Activated T-cell treated with anti-CD3 and anti-CD28 coated beads for 1 hour (primary cell): ENCODE measurements at places on chromosomes 2 and 18.

DNA sequence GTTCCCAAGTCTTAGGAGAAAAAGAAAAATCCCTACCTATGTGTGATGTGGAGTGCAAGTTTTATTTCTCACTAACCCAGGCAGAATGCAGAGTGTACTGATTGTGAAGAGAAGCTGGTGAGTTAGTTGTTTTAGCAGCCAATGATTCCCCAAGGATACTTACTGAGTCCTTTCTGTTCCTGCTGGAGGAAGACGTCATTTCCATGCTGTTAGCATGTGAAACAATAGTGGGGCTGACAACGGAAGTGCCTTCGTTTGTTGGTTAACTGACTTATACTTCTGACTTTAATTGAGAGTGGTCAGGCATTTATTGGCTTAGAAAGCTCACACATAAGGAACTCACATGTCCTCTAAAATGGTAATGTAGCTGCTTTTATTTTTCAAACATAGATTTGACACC lies 180.6 kb downstream of the MC4R start:
- no peak for DNase-seq

DNA sequence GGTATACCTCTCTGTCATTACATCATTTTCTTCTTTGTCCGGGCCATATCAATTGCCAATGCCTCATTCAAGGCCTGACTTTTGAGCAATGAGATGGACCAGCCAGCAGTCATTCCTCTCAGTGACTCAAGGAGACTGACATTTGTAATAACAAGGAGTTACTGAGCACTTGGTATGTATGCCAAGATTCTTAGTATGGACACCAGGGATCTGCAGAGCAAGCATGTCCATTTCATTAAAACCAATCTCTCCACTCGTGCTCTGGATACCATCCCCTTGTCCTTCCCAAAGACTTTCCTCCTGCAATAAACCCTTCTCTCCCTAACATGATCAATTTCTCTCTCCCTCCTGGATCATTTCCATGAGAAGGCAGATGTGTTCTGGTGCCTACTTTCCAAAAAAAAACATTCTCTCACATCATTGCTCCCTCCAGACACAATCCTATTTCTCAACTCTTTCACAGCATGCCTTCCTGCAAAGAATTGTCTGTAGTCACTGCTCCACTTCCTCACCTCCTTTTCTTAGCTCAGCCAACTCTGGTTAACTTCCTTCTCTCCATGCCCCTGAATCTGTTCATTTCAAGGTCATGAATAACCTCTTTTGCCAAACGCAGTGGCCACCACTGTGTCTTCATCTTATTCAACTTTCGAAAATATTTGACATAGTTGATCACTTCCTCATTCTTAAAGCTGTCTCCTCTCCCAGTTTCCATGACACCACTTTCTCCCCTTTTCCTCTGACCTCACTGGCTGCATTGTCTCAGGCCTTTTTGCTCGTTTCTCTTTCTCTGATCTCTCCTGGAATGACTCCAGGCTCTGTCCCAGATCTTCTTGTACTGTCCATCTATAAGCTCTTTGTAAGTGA lies 102.8 kb upstream of the CYP1B1 start:
- DNase-seq: no peak

DNA sequence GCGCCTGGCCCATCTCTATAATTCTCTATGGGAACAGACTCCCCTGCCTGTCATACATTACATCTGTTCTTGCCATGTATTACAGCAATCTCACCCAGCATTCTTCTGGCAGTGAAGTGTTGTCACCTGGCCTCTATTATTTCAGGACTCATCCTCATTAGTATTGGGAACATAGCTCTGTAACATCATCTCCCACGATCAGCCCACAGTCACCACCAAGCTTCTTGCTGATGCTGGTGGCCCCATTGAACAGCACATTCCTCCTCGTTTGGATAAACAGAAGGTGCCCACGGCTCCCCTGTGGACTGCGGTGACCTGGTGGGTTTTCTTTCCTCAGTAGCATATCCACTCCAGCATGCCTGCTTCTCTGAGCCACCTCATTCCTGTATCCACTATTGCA lies 21.5 kb downstream of the CHCHD5 start:
- no peak for DNase-seq

DNA sequence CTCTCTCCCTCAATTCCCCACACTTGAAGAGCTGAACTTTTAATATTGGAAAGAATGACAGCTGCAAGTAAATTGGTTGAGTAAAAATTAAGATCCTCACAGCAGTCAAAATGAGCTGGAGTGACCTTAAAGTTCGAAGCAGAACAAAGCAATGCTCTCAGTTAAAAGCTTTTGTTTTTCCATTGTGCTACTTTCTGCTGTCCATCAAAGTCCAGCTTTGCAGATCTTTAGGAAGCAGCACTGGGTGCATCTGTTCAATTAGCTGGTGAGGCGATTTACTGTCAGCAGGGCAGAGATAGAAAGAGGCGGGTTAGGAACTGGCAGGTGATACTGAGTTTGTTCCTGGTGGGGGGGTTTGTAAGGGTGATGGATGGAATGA lies 834.8 kb downstream of the CPS1 start:
- DNase-seq: no peak

- no peak for DNase-seq
Measured at GRCh38 chr2:24121066-24121465, 2.1 kb downstream of the PFN4 start.

- DNase-seq: no peak
Measured at GRCh38 chr2:191661097-191661924, 16.6 kb upstream of the NABP1 start.

DNA sequence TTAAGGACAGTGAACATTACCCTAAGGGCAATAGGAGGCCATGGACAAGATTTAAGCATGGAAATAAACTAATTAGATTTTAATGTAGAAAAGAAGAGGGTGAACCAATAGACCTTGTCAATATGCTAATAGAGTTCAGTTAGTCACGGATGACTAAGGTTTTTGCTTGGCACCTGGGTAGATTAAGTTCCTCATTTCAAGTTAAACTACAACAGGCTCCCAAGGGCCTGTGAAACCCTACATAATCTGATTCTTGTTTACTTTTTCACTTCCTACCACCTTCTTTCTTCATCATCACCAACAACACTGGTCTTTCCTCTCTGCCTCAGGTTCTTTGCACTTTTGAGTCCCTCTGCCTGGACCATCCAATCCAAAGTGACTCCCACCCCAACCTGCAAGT lies 14.8 kb downstream of the SP110 start:
- DNase-seq: no peak

- no peak for DNase-seq
Measured at GRCh38 chr2:163612332-163612731, 123.5 kb downstream of the FIGN start.

DNA sequence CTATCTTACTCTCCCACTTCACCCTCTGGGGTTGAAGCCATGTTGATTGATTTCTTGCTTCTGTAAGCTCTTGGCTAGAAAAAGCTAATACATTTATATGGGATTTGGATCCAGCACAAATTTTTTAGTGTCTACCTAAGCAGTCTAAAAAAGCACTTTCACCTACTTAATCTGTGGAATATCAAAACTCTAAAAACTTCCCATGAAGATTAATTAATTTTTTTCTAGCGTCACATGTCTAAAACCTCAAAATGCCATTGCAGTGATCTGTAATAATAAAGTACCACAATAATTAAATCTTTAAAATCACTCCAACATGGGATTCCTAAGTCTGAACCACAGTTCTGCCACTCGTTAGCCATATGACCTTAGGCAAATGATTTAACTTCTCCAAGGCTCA lies 180.1 kb downstream of the EN1 start:
- DNase-seq: no peak

DNA sequence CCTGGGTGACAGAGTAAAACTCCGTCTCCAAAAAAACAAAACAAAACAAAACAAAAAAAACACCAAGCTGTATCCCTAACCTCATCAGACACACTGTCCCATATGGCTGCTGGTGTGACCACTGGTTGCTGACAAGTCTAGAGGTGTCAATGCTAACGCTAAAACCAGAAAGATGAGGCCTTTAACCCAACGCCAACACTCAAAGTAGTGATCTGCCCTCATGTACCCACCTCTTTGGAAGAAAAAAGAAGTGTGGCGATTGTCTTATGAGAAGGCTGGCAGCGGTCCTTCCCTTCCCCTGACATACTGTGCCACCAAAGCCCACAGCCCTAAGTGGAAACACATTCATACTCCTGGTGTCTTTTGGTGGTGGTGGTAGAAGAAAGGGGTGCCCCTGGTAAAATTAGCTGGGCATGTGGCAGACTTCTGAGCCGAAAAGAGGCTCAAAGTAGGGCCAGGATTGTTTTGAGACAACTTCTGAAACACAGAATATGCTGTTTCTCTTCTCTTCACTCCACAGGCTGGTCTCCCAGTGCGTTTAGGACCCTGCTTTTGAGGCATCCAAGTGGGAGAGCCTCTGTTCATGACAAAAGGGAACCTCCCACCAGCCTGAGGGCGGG lies 9.8 kb downstream of the SERTAD2 start:
- no peak for DNase-seq

GRCh38 chr18:58536202-58536516 lies 92.7 kb downstream of the ALPK2 start:
- no peak for DNase-seq

DNA sequence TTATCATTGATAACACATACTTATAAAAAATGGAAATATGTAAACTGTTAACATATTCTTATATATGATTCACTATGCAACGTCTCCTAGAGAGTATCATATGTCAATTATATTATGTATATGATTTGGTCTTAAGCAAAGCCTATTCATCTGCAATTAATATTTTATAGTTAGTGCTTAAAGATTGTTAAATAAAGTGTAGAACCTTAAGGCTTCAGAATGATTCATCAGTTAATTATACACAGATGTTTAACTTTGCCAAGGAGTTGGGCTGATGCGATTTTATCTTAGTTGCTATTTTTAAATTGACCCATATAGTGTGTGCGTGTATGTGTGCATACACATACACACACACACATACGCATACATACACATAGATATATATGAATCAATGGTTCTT lies 323.1 kb downstream of the RBM43 start:
- no peak for DNase-seq

DNA sequence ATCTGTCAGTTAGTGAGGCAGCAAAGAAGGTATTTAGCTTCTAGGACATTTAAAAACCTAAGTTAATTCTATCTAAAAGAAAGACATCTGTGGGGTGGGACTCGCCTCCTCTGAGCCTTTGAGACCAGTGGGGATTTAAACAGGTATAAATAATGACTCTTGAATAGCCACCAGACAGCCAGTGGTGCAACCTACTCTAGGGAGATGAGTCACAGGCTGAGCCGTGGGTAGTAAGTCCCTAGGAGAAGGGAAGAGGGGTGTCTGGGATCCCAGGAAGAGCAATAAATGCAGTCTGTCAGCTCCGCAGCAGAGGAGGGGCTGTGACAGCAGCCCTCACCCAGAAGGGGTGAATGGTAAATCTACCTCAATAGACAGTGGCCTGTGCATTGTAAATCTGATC lies 43.1 kb upstream of the GALNT3 start:
- no peak for DNase-seq

DNA sequence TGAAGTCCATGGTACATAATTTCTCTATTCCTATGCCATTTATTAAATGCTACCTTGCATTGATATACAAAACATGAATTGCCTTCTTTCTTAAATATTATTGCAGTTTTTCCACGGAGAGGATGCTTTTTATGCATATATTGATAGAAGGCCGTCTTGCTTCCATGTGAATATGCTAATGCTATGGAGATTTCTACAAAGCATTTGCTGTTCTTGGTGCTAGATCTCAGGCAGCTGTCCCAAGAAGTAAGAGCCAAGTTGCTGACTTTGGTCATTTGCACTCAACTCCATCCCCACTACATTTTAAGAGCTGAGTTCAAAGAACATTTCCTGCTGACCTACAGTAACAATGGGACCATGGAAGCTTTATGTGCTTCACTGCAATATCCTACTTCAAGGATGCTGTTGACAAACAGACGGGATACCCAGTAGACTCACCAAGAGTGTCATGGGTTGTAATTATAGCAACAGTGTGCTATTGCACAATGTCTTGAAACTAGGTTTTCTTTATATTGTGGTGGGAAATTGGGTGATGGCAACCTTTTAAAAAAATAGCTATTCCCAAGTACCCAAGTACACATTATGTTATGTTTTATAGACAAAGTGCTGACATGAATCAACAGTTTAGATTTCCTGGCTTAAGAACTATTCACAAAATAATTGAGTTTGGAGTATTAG lies 1172.4 kb upstream of the PIK3C3 start:
- no peak for DNase-seq

GRCh38 chr2:10658914-10659257 lies 30.9 kb downstream of the NOL10 start:
- DNase-seq: no peak
